ENCODE measurements at places on chromosomes 3 and 15.

DNA sequence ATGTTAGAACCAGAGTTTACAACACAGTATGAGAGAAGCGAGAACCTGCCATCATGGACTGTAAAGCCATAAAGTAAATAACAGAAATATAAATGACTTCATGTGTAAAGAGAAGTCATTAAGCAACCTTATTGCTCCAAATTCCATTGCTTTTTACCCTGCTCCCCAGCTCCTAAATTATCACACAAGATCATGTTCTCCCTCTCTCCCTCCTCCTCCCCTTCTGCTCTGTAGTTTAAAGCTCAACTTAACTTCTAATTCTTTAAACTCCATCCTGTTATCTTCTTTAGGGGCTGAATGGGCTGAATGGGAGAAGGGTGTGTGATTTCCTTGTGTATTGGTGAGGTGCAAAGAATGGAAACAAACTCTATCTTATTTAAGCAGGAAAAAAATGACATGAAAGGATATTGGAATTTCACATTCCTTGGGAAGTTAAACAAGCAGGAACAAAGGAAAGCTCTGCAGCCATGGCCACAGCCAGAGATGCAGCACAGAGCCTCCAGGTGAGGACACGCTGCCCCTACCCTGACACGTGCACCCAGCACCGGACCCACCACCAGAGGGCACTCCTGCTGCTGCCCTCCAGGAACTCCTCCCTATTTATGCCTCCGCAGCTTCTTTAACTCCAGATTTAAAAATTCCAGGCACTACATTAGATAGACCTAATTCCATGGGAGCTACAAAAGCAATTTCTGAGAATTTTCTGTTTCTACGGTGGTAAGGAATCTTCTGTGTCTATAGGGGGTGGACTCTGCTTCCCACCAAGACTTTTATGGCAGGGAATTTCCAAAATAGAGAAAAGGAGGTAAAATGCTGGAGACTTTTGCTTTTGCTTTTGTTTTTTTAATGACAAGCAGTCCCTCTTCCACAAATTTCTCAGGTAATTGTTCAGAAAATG is 76.9 kb upstream of the ABI3BP start:
- no peak overlapping the region for H3K4me3 ChIP-seq
- no peaks in the 10 kb centered on the region for H3K4me1 ChIP-seq
- H3K27me3 ChIP-seq = peaks cover 5% of the 10 kb centered on the region
- H3K27ac ChIP-seq = no peak overlapping the region
- no peaks in the 10 kb centered on the region for H3K36me3 ChIP-seq

DNA sequence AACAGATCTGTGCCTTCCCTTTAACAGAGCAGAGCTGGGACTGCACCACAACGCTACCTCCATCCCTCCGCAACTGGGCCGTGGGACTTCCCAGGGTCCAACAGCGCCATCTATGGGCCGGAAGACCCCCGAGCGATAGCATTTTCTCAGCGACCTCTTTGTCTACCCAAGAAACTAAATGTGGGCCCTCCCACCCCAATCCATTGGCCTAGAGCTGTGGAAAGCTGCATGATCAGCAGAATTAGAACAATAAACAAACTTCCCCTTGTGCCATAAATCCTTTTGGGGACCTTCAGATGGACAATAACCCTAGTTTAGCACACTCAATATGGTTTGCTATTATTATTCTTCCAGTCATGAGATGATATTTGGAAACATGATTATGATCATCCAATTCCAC is 74.8 kb upstream of the NTRK3 start:
- DNase-seq = peak; percentile 27
- no peak overlapping the region for H3K27ac ChIP-seq
- no peaks in the 10 kb centered on the region for H3K4me1 ChIP-seq

- H3K27ac ChIP-seq = no peak overlapping the region
- DNase-seq = no peak
- H3K4me3 ChIP-seq = no peak overlapping the region
Observed at GRCh38 chr3:159667261-159667660, 321.4 kb upstream of the IL12A start.

GRCh38 chr3:40355410-40355809 is 31.6 kb upstream of the ENTPD3 start:
- H3K4me1 ChIP-seq = no peaks in the 10 kb centered on the region
- no peak overlapping the region for H3K27ac ChIP-seq
- H3K27me3 ChIP-seq = peaks cover 4% of the 10 kb centered on the region
- no peak for DNase-seq

GRCh38 chr3:66483409-66483906 is 17.4 kb downstream of the LRIG1 start:
- H3K27ac ChIP-seq = no peak overlapping the region
- H3K27me3 ChIP-seq = no peaks in the 10 kb centered on the region
- H3K4me1 ChIP-seq = peaks cover 83% of the 10 kb centered on the region
- H3K36me3 ChIP-seq = peaks cover 37% of the 10 kb centered on the region

DNA sequence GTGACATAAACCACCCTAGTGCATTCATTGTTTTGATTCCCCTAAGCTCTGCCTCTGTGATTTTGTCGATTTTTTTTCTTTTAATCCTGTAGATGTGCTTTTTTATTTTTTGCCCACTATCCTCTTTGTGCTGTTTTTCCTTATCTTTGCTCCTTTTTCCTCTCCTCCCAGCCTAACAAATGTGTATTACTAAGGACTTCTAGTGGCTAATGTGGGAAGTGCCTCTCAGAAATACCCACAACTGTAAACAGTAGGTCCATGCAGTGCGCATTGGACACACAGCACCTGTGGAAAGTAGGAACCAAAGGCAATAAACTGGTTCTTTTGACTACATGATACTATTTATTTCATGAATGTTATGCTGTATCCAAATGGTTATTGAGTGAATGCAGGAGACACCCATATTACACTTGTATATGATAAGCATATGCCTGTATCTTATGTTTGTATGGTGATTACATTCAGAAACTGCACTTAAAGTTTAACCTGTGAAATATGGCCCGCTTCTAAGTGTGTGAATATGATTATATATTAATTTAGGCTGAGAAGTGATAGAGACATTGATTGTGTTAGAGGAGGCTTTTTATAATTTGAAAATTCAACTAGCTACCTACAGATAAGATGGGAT is 147.8 kb downstream of the PLCL2 start:
- H3K27me3 ChIP-seq = no peaks in the 10 kb centered on the region
- H3K27ac ChIP-seq = no peak overlapping the region
- peaks cover 11% of the 10 kb centered on the region for H3K36me3 ChIP-seq
- DNase-seq = no peak

- H3K4me1 ChIP-seq = peaks cover 23% of the 10 kb centered on the region
- no peak for DNase-seq
- no peak overlapping the region for H3K4me3 ChIP-seq
- peaks cover 2% of the 10 kb centered on the region for H3K36me3 ChIP-seq
- H3K27ac ChIP-seq = no peak overlapping the region
Observed at GRCh38 chr3:128998561-128998960, 2.5 kb upstream of the EFCC1 start.

DNA sequence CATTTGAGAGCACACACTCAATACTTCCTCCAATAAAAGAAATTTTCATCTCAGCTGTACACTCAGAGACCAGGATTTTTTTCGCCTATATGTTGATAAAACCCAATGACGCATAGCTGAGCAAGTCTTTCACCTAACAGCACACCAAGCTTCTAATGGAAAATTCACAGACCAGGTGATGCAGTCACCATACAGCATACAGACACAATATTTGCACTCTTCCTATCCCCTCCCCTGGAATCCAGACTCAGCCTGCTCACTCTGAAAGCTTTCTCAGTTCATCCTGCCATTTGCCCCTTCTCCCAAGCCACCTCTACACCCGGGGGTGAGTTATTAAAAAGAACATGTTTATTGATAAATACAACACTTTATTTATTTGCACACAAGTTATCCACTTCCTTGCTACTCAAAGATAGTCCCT is 1.7 kb downstream of the TBC1D5 start:
- no peak for DNase-seq
- peaks cover 40% of the 10 kb centered on the region for H3K4me1 ChIP-seq
- peaks cover 15% of the 10 kb centered on the region for H3K36me3 ChIP-seq
- peak overlapping the region; percentile 88 for H3K27ac ChIP-seq
- no peaks in the 10 kb centered on the region for H3K27me3 ChIP-seq
- H3K4me3 ChIP-seq = peak overlapping the region; percentile 93

- H3K27me3 ChIP-seq = peaks cover 41% of the 10 kb centered on the region
- H3K27ac ChIP-seq = no peak overlapping the region
- peaks cover 2% of the 10 kb centered on the region for H3K36me3 ChIP-seq
- DNase-seq = no peak
Observed at GRCh38 chr3:8366219-8366810, 135.3 kb upstream of the LMCD1 start.

GRCh38 chr3:63231643-63232042 is 46.5 kb upstream of the SYNPR start:
- H3K27me3 ChIP-seq = no peaks in the 10 kb centered on the region
- H3K36me3 ChIP-seq = no peaks in the 10 kb centered on the region
- H3K4me3 ChIP-seq = no peak overlapping the region
- H3K27ac ChIP-seq = no peak overlapping the region
- peaks cover 2% of the 10 kb centered on the region for H3K4me1 ChIP-seq

DNA sequence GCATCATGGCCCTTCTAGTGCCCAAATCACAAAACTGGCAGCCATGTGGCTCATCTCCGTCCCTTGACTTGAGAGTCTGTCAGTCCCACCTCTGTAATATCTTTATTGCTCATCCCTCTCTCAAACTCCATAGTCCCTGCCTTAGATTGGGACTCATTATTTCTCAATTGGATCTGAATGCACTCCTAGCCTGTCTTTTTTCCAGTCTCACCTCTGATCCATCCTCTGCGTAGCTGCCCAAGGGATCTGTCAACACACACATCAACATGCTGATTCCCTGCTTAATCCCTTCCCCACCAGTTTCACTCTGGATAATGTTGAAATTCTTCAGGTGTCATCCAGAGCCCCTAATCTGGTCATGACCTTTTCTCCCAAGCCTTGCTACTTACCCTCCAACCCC is 39.3 kb downstream of the NMNAT3 start:
- H3K4me1 ChIP-seq = peaks cover 7% of the 10 kb centered on the region
- no peak overlapping the region for H3K4me3 ChIP-seq
- no peaks in the 10 kb centered on the region for H3K27me3 ChIP-seq
- no peak for DNase-seq
- H3K27ac ChIP-seq = no peak overlapping the region
- no peaks in the 10 kb centered on the region for H3K36me3 ChIP-seq

GRCh38 chr3:46848271-46849044 is 14.8 kb downstream of the MYL3 start:
- H3K27me3 ChIP-seq = peaks cover 15% of the 10 kb centered on the region
- no peak for DNase-seq
- no peak overlapping the region for H3K27ac ChIP-seq

DNA sequence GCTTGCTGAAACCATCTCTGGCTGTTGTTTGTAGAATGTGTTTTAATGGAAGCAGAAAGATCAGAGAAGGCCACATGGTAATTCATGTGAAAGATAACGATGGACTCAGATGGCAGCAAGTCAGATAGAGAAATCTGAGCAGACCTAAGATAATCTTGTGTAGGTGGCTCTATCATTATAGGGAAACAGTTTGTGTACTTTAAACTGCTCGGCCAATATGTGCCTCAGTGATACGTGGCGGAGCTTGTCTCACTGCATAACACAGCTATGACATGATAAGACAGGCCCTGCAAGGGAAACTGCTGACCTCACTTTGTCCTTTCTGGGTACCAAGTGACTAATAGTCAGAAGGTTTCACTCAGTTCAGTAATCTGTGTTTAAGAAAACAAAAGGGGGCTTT is 51.0 kb downstream of the MME start:
- H3K27me3 ChIP-seq = no peaks in the 10 kb centered on the region
- H3K36me3 ChIP-seq = no peaks in the 10 kb centered on the region
- no peaks in the 10 kb centered on the region for H3K4me1 ChIP-seq
- no peak overlapping the region for H3K27ac ChIP-seq

GRCh38 chr3:112116748-112117186 is 16.3 kb downstream of the GCSAM start:
- H3K4me1 ChIP-seq = peaks cover 42% of the 10 kb centered on the region
- no peaks in the 10 kb centered on the region for H3K27me3 ChIP-seq
- DNase-seq = no peak
- no peak overlapping the region for H3K4me3 ChIP-seq
- peak overlapping the region; percentile 7 for H3K27ac ChIP-seq
- H3K36me3 ChIP-seq = peaks cover 27% of the 10 kb centered on the region

GRCh38 chr3:53820756-53821580 is 25.3 kb downstream of the CHDH start:
- H3K27me3 ChIP-seq = no peaks in the 10 kb centered on the region
- peaks cover 21% of the 10 kb centered on the region for H3K4me1 ChIP-seq
- no peak overlapping the region for H3K27ac ChIP-seq
- H3K4me3 ChIP-seq = no peak overlapping the region
- H3K36me3 ChIP-seq = peaks cover 10% of the 10 kb centered on the region

DNA sequence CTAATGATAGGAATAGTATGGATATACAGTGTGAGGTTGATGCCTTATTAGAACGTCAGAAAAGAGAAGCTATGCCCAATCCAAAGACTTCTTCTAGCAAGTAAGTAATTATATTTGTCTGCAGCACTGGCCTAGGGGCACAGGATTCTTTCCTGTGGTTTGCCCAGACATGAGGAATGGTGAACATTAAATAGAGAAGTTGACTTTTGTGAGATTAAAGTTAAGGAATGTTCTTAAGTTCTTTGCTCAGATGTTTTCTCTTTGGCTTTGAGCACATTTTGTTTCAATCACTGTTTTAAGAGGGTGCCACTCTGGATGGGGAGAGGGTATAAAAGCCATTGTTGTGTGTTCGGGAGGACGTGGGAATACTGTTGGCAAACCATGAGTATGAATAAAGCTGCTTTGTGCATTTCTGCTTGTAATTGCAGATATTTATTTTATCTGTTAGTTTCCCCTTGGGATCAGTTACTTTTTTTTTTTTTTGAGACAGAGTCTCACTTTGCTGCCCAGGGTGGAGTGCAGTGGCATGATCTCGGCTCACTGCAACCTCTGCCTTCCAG is 8.3 kb downstream of the KIF23 start:
- no peak for DNase-seq
- H3K36me3 ChIP-seq = peaks cover 64% of the 10 kb centered on the region
- H3K4me1 ChIP-seq = peaks cover 12% of the 10 kb centered on the region
- H3K4me3 ChIP-seq = no peak overlapping the region
- no peak overlapping the region for H3K27ac ChIP-seq

DNA sequence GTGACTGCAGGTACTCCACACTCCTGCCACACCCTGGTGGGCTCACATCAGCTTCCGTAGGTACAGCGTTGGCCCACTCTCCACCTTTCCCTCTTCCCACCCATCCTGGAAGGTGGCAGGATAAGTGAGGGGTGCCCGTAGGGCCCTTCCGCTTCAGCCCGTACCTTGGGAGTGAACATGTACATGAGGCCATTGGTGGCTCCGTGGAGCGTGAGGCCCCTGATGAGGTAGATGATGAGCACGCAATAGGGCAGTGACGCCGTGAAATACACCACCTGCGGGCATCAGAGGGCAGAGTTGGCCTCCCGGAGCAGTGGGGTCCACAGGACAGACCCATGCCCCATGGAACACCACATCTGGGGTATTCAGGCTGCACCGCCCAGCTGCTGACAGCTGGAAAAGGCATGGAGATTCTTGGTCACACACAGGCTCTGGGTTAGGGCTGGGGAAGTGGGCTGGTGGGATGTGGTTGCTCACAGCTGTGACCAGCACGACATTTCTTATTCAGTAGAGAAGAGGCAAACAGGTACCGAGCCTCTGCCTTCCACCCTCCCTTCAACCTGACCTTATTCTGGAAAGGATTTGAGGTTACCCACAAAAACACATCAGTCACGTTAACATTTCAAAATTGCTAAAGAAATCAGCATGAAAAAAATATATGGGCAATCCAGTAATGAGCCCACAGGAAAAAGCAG is 23.8 kb downstream of the SLC6A20 start:
- H3K27ac ChIP-seq = no peak overlapping the region
- DNase-seq = no peak
- H3K4me3 ChIP-seq = no peak overlapping the region
- no peaks in the 10 kb centered on the region for H3K36me3 ChIP-seq

Measured in T-helper 2 cell treated with Interferon-gamma antibody and Interleukin-4, amounts not matched to agents 5 μg/mL and 100 μg/mL, for 36 hours (primary cell).